NCI-H1092 treated with DMSO at 0.1 percent for 48 hours (cell line): ENCODE measurements at places on chromosomes 12 and 14.
A peak's percentile ranks its signal among the peaks of the same experiment; 100 is the strongest.

- DNase-seq, result no peak
Observed at GRCh38 chr12:80941916-80942315, 4.2 kb upstream of the LIN7A start.

GRCh38 chr14:38958589-38958988 is 144.4 kb downstream of the SEC23A start:
- no peak for DNase-seq

GRCh38 chr14:103103461-103104388 is 9.2 kb downstream of the EXOC3L4 start:
- DNase-seq, result peak; percentile 27

DNA sequence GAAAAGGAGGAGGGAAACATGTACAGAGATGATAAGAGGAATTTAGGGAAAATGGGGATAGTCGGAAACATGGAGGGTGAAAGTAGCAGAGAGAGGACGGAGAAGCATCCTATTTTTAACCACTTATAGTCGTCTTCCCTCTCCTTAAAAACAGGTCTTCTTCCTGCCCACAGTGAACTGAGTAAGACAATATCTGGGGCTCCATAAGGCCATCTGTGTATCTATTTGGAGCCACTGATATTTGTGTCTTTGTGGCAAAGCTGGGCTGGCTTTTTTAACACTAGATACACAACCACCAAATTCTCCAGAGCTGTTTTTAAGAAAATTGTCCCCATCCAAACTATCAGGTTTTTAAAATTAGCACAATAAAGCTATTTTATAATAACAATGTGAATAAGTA is 109.5 kb upstream of the RAP1B start:
- DNase-seq, result no peak
